Fibroblast of the conjunctiva (primary cell): ENCODE measurements at places on chromosomes 13 and 19.

GRCh38 chr19:18500376-18500775 lies 21.5 kb downstream of the ELL start:
- DNase-seq: no peak

GRCh38 chr13:72886272-72887067 lies 104.5 kb downstream of the PIBF1 start:
- DNase-seq: no peak

GRCh38 chr13:26971990-26972887 lies 199.4 kb downstream of the USP12 start:
- no peak for DNase-seq

DNA sequence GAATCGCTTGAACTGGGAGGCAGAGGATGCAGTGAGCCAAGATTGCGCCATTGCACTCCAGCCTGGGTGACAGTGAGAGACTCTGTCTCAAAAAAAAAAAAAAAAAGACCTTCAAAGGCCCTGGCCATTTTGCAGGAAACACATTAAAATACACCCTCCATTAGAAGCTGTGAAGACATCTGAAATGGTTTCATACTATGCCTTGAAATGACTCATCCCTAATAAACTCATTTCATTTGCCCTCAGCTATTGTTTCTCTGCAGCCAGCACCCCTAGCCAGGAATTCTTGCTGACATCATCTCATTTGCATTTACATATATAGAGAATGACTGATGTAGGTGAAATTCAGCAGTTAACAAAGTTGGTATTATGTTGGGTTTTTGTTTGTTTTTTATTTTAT lies 8.7 kb downstream of the EML2 start:
- peak; percentile 64 for DNase-seq

DNA sequence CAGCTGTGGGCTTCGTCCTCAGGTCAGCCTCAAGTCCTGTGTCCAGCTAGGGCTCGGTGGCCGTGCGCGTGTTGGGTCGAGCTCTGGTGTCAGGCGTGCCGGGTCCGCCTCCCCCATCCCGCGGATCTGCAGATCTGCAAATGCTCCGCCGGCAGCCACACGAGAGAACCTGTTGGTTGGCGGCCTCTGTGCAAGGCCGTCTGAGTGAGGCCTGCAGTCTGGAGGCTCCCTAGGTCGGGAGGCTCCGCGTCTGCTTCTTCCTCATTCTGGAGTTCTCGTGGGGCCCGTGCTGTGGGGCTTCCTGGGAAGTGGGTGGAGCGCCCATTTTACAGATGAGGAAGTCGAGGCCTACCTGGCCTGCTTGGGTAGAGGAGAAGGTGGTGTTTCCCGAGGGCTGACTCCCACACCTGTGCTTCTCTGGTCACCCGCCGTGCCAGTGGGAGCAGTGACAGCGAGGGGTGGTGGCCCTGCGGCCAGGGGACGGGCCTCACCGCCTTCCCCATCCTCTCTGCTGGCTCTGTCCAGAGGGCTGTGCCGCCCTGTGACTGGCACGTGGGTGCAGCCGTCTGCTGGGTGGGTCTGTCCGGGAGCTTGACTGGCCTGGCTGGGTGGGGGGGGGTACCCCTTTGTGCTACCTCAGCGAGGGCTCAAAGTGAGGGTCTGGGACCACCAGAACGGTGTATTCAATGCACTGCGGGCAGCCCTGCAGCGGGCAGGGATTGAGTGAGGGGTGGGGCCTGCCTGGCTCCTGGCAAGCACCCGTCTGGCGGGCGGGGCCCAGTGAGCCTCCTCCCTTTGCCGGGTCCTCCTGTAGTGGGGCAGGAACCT lies 3.3 kb downstream of the CSNK1G2 start:
- DNase-seq: no peak

GRCh38 chr13:34469196-34469986 lies 472.7 kb upstream of the NBEA start:
- DNase-seq: no peak

- DNase-seq: no peak
Measured at GRCh38 chr19:22491746-22492145, 69.6 kb upstream of the ZNF98 start.
